Lung (tissue), 17 donors: ENCODE measurements at places on chromosomes 5 and 9. TPM values are rescaled to one million over a fixed set of nuclear protein-coding genes. Genes with fewer than 3 reads are reported as not detected.

NR4A3 gene
- 11.7 TPM for total RNA-seq

DNA sequence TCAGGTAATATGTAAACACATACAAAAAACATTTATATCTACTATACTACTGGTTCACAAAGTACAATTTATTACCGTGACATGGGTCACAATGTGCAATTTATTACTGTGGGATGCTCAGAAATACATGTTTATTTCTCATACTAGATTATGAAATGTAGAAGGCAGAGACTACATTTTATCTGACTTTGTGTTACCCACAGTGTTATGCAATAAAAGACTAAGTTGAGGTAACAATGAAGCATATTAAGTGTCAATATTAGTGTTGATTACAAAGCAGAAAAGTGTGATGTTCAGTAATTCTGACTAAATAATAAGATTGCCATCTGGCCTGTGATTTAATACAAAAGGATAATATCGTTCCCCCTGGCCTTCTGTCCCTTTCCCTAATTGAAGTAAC, 42.4 kb downstream of the CPLANE1 start:
- no peak for DNase-seq

DNA sequence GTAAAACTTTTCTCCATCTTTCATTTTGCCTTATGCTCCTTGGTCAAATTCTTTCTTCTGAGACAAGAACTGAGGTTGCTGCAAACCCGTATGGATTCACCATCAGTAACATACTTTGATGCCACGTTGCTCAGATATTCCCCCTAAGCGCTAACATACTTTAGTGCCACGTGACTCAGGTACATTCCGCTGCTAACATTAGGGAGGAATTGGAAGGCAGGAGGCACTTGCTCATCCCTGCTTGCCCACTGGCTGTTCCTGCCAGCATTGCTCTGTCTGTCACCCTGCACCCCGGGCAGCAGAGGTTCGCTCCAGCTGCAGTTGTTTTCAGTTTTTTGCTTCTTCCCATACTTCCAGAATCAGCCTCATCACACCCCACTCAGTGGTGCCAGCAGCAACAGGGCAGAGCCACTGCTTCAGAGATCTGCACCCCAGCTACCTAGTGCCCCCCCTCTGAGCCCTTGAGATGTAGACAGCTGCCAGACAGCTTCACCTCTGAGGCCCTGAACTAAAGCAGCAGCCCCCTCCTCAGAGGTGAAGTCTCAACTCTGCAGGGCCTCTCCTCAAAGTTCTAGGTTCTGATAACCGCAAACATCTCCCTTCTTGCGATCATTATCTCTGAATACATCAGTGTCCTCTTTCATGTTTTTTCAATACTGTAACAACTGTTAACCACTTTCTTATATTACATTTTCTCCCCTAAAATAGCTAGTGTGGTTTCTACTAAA, 228.0 kb upstream of the KIF2A start:
- no peak for DNase-seq

GABRP gene
- total RNA-seq, result 0.89 TPM

BAAT gene
- total RNA-seq, result 0.37 TPM

DNA sequence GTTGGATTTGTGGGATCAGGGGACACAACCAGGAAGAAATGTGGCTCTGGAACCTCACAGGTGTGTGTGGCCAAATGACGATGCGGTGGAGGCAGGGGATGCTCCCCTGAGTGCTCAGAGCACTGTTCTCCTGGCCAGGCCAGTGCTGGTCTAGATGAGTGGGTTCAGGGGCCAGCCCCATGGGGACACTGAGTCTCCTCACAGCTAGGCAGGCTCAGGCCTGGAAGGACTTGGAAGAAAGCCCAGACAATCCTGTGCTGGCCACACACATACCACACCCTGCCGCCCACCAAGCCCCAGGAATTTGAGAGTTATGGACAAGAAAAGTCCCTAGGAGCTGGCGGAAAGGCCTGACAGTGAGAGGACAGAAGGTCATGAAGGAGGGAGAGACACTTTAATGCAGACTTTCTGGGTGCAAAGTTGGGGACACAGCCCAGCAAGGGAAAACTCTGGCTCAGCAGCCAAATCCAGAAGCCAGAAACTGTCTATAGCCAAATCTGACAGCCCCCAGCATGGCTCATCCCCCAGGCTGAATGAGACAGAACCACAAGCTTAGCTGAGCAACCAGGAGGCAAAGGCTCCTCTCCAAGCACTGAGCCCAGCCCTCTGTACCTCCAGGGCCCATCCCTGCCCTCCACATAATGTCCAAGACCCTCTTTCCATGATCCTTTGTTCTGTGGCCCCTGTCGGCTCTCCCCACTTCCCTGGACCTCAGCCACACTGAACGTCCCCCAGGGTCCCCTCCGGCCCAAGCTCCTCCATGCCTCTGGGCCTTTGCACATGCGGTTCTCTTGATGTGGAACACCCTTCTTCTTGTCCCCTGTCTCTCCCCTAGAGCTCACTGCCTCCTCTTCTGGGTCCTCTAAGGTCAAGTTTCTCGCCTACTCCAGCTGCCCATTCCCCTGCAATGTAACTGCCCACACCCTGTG, 22.4 kb downstream of the LHX6 start:
- DNase-seq, result peak; percentile 56

- DNase-seq, result no peak
These were observed 31.7 kb upstream of the MEIKIN start for GRCh38 chr5:131977212-131977604.

GBGT1 gene
- total RNA-seq, result 6.1 TPM
